MM.1S (cell line): ENCODE measurements at places on chromosomes 1 and 21.

GRCh38 chr1:233603478-233603877 is 10.4 kb upstream of the KCNK1 start:
- no peaks in the 10 kb centered on the region for H3K36me3 ChIP-seq
- H3K27ac ChIP-seq, result no peak overlapping the region
- H3K4me1 ChIP-seq, result peaks cover 15% of the 10 kb centered on the region
- DNase-seq, result no peak
- no peak overlapping the region for H3K4me3 ChIP-seq
- no peaks in the 10 kb centered on the region for H3K27me3 ChIP-seq

- H3K36me3 ChIP-seq, result no peaks in the 10 kb centered on the region
- H3K4me1 ChIP-seq, result no peaks in the 10 kb centered on the region
- no peaks in the 10 kb centered on the region for H3K27me3 ChIP-seq
- H3K27ac ChIP-seq, result no peak overlapping the region
- H3K4me3 ChIP-seq, result no peak overlapping the region
Observed at GRCh38 chr1:110438893-110439292, 12.1 kb upstream of the PROK1 start.

- peak within 1 kb of the TSS; percentile 18; the same call in 1 of the 2 replicates for H3K4me3 ChIP-seq
- H3K36me3 ChIP-seq, result no peaks in the 10 kb centered on the region
- H3K27ac ChIP-seq, result no peak within 1 kb of the TSS
- DNase-seq, result peak; percentile 24
- peaks cover 16% of the 10 kb centered on the region for H3K27me3 ChIP-seq
Observed at GRCh38 chr1:32464716-32465577, at the start of gene ZBTB8B. Gene ZBTB8B, plus strand, starts transcription at chr1:32465072. Its CDS starts 5,553 bp downstream, at chr1:32470625.

GRCh38 chr1:213075725-213076124 is 24.7 kb downstream of the RPS6KC1 start:
- H3K27ac ChIP-seq, result peak overlapping the region; percentile 12; the same call in 1 of the 2 replicates
- peaks cover 23% of the 10 kb centered on the region for H3K4me1 ChIP-seq
- H3K36me3 ChIP-seq, result no peaks in the 10 kb centered on the region

GRCh38 chr1:40270152-40270834 is 12.3 kb downstream of the ZMPSTE24 start:
- no peak overlapping the region for H3K27ac ChIP-seq
- H3K4me1 ChIP-seq, result peaks cover 9% of the 10 kb centered on the region
- no peak for DNase-seq
- no peaks in the 10 kb centered on the region; the same call in 1 of the 2 replicates for H3K36me3 ChIP-seq

DNA sequence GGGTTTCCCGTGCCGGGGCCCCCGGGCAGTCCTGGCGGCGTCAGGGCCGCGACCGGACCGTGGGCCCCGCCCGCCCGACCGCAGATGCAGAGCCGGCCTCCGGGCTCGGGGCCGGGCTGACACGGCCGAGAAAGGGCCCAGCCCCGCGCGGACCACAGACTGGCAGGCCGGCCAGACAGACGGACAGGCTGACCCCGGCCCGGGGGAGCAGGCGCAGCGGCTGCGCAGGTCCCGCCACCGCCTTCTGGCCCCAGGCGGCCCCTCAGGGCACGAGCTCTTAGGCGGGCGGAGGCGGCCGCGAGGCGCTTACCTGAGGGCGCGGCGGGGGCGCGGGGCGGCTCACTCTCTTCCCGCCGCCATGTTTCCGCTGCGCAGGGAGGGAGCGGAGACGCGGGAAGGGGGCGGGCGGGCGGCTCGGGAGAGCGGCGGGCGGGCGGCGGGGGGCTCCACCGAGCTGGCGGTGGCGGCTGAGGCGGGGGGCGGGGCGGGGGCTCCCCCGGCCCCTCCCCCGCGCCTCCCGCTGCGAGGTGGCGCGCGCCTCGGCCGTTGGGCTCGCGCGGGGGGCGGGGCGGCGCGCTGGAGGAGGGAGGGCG is at the start of gene SCMH1:
TSS of gene SCMH1 (minus strand) at position 558 of the 593 bp plus-strand sequence. CDS start 56,173 bp downstream, outside the sequence.
- no peaks in the 10 kb centered on the region for H3K27me3 ChIP-seq
- H3K4me1 ChIP-seq, result peaks cover 42% of the 10 kb centered on the region
- H3K36me3 ChIP-seq, result no peaks in the 10 kb centered on the region
- H3K27ac ChIP-seq, result peak within 1 kb of the TSS; percentile 61
- peak within 1 kb of the TSS; percentile 70 for H3K4me3 ChIP-seq
- peak; percentile 63 for DNase-seq

- H3K4me1 ChIP-seq, result no peaks in the 10 kb centered on the region
- H3K27ac ChIP-seq, result no peak overlapping the region
- no peak for DNase-seq
- no peaks in the 10 kb centered on the region for H3K27me3 ChIP-seq
Observed at GRCh38 chr1:44531785-44532566, 126.9 kb downstream of the RNF220 start.

DNA sequence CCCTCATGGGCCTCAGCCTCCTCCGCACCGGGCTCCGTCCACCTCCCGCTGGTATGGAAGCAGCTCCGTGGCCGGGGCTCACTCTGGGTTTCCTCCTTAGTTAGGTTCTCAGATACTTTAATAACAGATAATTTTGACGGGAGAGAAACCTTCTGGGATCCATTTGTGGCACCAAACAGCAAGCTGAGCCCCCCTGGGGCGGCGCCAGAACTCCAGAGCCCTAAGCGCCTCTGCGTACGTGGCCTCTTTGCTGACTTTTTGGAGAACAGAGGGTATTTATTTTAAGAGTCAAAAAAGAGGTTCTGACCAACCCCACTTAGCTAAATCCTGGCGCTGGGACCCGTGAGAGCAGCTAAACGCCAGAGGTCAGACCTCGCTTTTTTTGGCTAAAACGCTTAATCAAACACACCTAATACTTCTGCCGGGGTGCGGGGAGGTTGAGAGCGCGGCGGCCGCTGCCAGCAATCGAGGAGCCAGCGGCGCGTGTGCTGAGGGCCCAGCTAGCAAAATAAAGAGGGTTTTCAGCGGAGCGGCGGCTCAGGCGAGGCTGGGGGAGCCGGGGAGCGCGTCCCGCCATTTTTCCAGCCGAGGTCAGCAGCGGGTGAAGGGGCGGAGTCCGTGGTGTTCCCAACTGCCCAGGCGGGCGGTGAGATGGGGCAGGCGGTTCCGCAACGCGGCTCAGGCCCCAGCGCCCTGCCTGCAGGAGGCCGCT is 171.7 kb downstream of the PRDM16 start:
- H3K27me3 ChIP-seq, result peaks cover 95% of the 10 kb centered on the region
- H3K4me3 ChIP-seq, result no peak overlapping the region
- no peaks in the 10 kb centered on the region for H3K36me3 ChIP-seq

DNA sequence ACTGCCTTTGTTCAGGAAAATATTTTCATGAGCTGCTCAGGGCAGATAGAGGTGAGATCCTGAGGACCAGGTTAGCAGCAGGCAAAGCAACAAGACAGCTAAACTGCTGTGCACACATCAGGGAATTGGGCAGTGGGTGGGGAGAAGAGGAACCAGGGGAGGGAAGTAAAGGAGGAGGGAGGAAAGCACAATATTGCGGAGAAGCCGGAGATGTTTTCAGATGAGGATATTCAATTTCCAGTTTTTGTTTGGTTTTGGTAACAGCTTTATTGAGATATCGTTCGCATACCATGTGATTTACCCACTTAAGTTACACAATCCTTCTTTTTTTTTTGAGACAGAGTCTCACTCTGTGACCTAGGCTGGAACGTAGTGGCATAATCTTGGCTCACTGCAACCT is 34.5 kb downstream of the EPHA10 start:
- H3K4me1 ChIP-seq, result no peaks in the 10 kb centered on the region
- H3K4me3 ChIP-seq, result no peak overlapping the region
- DNase-seq, result no peak
- H3K27ac ChIP-seq, result no peak overlapping the region
- no peaks in the 10 kb centered on the region for H3K27me3 ChIP-seq
- no peaks in the 10 kb centered on the region for H3K36me3 ChIP-seq

DNA sequence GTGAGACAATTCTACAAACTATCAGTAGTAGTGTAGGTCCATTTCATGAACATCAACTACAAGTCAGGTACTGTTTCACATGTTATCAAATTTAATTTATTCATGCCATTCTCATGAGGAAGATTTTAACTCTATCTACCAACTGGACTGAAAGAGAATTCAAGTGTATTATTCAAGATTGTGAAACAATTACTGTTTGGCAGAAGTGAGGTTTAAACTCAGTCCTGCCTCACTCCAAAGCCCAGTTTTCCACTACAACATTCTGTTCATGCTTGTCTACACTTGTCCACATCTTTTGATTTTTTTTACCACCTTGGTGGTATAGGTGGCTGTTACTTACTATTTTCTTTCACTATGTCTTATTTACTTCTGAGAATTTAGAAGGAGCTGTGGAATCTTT is 272.9 kb downstream of the TGFB2 start:
- no peak overlapping the region for H3K27ac ChIP-seq
- no peak overlapping the region for H3K4me3 ChIP-seq
- no peak for DNase-seq
- no peaks in the 10 kb centered on the region for H3K27me3 ChIP-seq
- no peaks in the 10 kb centered on the region for H3K4me1 ChIP-seq

DNA sequence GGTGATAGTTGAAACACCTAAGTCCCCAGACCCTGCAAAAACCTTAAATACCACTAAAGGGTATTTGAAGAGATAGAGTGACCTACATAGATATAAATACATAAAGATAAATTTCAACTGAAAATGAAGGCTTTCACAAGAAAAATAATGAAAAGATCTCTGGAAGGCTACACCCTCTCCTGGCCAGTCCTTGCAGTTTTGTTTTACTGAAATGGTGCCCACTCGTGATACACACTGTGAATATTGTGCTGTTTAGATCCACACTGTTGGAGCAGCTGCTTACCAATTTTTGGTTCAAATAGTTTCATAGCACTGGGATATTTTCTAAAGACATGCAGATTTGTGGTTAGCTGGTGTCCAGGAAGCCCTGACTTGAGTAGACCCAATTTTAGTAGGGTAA is 31.5 kb upstream of the RNF187 start:
- DNase-seq, result no peak
- H3K4me1 ChIP-seq, result peaks cover 16% of the 10 kb centered on the region; the same call in 1 of the 2 replicates
- 0 out of 2 replicates have a peak, but pooled peaks cover 3% of the 10 kb centered on the region for H3K27me3 ChIP-seq

DNA sequence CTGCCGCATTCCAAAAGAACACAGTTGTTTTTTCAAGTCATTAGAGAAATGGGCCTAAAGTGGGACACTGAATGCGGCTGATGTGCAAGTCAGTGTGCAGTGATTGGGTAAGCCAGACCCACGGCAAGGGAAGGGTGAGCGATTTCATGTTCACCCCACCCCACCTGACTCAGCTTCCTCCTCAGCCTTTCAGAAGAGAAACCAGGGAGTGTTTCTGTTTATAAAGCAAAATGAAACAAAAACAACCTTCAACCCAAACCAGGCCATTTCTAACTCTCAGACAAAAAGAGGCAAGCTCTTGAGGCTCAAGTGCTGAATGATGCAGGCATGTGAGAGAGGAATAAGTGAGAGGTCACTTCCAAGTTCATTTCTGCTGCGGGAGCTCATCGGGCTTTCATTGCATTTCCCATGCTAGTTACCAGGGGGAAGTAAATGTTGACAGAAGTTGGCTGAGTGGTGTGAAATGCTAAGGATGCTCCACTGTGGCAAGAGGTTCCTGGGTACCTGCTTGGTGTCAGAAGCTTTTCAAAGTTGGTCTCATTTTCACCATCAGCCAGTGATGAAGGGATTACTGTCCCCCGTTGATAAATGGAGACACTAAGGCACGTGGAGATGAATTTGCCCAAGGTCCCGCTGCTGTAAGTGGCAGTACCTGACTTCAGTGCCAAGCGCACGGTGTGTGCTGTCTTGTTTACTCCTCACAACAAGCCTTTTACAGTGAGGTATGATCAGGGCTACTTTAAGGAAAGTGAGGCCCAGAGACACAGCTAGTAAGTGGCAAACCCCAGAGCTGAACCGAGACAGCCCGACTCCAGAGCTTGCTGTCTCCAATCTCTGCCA is 29.1 kb downstream of the STPG1 start:
- H3K4me3 ChIP-seq, result peak overlapping the region; percentile 19; the same call in 1 of the 2 replicates
- peak; percentile 90 for DNase-seq
- no peaks in the 10 kb centered on the region for H3K27me3 ChIP-seq
- H3K4me1 ChIP-seq, result peaks cover 59% of the 10 kb centered on the region

DNA sequence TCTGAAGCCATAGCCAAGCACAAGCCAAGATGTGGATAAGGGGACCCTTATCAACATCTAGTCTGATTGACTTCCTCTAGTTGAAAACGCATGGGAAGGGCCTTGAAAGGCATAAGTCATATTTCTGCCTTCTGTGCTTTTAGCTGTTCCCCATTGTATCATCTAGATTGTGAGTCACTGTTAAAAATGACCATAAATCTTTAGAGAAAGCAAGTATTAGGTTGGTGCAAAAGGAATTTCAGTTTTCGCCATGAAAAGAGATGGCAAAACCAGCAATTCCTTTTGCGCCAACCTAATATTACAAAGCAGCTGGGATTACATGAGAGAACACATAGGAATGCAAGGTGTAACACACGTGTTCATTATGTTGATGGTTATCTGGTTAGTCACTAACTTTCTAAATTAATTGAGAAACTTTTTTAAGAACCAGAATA is 63.6 kb downstream of the CLIC6 start:
- H3K36me3 ChIP-seq, result no peaks in the 10 kb centered on the region
- H3K4me1 ChIP-seq, result no peaks in the 10 kb centered on the region

- no peaks in the 10 kb centered on the region for H3K36me3 ChIP-seq
- no peak for DNase-seq
- H3K27ac ChIP-seq, result no peak overlapping the region
- H3K4me3 ChIP-seq, result no peak overlapping the region
Observed at GRCh38 chr1:97778718-97779117, 142.1 kb downstream of the DPYD start.

- no peak overlapping the region for H3K4me3 ChIP-seq
- no peaks in the 10 kb centered on the region for H3K4me1 ChIP-seq
- DNase-seq, result no peak
Observed at GRCh38 chr1:197360068-197360467, 92.0 kb downstream of the CRB1 start.

GRCh38 chr1:106755682-106756406 is 300.6 kb upstream of the PRMT6 start:
- no peak overlapping the region for H3K4me3 ChIP-seq
- no peak overlapping the region for H3K27ac ChIP-seq
- no peaks in the 10 kb centered on the region for H3K4me1 ChIP-seq

- no peaks in the 10 kb centered on the region for H3K27me3 ChIP-seq
- H3K4me3 ChIP-seq, result no peak overlapping the region
- DNase-seq, result no peak
- H3K27ac ChIP-seq, result no peak overlapping the region
Observed at GRCh38 chr1:38614861-38615260, 244.7 kb downstream of the RRAGC start.

- H3K4me3 ChIP-seq, result peak overlapping the region; percentile 79
- H3K27me3 ChIP-seq, result no peaks in the 10 kb centered on the region
- peaks cover 13% of the 10 kb centered on the region for H3K4me1 ChIP-seq
- no peak for DNase-seq
Observed at GRCh38 chr1:166875302-166875733, 746 bp downstream of the TADA1 start.

GRCh38 chr1:43059640-43060574 is 101.2 kb upstream of the SLC2A1 start:
- no peaks in the 10 kb centered on the region for H3K27me3 ChIP-seq
- no peaks in the 10 kb centered on the region for H3K36me3 ChIP-seq
- no peaks in the 10 kb centered on the region for H3K4me1 ChIP-seq
- no peak for DNase-seq
- H3K27ac ChIP-seq, result no peak overlapping the region

DNA sequence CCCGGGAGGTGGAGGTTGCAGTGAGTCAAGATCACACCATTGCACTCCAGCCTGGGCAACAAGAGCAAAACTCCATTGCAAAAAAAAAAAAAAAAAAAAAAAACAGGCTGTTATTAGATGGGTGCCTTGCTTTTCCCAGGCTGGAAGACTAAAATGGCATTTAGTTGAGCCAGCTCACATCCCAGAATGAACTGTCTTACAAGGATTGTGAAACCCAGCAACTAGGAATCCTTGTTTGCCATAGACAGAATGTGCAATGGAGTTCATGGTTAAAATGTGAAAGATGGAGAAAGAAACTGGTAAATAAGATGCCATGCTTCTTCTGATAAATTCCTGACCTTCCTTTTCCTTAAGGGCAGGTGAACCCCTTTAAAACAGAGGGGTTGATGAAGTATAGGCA is 215.8 kb upstream of the GREM2 start:
- no peaks in the 10 kb centered on the region for H3K36me3 ChIP-seq
- DNase-seq, result no peak
- no peaks in the 10 kb centered on the region for H3K4me1 ChIP-seq
- H3K27me3 ChIP-seq, result no peaks in the 10 kb centered on the region
- no peak overlapping the region for H3K27ac ChIP-seq
